Activated naive CD4-positive, alpha-beta T cell (primary cell): ENCODE measurements at places on chromosomes 13 and 19.

- no peak for DNase-seq
Measured at GRCh38 chr19:46076951-46077814, 36.4 kb upstream of the IGFL4 start.

DNA sequence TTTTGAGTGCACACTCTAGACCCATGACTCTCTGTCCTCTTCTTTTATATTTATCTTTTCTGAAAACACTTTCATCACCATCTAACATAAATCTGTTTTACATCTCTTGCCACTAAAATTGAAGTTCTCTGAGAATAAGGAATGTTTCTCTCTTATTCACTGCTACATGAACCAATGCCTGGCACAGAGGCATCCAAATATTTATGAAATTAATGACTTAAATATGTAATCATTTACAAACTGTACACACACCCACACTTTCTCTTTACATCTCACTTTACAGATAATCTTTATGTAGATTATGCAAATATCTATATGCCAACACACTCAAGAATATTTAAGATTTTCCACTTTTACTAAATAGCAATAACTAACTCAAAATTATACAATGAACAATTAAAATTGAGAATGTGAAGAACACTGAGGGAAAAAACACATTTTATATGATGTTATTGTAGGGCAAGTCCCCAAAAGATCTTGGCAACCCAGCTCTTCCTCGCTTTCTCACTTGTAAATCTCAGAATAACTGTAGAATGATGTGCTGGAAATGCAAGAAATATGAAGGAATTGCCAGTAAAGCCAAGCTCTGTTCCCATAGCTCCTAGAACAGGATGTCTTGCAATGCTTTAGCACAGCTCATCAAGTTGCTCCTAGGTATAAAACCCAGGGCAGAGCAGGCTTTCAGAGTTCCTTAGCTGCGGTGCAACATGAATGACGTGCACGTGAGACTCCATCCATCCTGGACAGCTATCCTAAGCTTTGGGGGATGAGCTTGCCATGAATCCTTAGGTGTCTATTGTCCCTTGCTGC, 50.7 kb downstream of the UGGT2 start:
- DNase-seq, result no peak

DNA sequence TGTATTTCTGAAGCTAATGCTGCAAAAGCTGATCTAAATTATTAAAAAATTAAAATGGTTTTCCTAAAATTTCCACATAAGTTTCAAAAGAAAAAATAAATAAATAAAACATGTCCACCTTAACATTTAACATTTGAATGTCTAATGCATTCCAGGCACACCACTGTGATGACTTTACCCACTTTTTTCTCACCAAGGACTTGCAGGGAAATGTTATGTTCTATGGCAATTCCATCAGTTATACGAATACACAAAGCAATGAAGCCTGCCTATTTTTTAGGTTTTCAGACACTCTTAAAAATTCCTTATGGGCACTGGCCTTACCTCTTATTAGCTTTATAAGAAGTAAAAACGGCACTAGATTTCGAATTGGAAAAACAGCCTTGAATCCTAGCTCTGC, 10.2 kb downstream of the TSC22D1 start:
- DNase-seq, result no peak

DNA sequence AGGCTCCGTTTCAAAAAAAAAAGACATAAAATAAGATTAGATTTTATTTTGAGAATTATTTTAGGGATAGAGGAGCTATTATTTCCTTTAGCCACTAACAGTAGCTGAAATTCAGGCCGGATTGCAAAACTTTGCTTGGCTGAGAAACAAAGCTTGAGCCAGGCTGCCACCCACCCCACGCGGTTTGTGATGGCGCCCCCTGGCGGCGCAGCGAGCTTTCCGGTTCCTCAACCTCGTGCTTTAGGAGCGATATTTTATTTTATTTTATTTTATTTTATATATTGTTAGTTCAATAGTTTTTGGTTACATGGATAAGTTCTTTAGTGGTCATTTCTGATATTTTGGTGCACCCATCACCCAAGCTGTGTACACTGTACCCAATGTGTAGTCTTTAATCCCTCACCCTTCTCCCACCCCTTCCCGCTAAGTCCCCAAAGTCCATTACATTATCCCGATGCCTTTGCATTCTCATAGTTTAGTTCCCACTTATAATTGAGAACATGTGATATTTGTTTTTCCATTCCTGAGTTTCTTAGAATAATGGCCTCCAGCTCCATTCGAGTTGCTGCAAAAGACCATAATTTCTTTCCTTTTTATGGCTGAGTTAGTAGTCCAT, 19.8 kb upstream of the CEACAM4 start:
- peak; percentile 33 for DNase-seq

DNA sequence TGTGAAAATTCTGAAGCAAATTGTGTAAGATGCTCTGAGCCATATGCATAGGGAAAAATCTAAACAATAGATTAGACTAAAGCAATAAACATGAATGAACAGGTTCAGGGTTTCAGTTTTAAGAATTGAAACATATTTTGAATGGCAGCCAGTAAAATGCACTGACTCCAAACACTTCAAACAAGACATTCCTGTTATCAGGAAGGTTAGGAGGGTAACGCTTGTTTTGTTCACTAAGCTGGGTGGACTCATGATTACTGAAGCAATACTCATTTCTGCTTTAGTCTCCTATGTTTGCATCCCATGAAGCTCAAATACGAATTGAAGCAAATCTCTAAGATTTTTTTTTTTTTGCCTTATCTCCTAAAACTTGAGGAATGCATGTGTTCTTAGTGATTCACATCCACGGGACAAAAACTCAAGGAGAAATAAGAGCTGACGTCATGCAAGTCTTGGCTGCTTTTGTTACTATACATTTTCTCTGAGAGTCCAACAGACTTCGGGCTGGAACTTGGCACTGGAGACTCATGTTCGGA, 29.1 kb upstream of the IGFL4 start:
- no peak for DNase-seq

GRCh38 chr19:1646659-1647453, 5.6 kb downstream of the TCF3 start:
- DNase-seq, result no peak
